ENCODE measurements at places on chromosomes 16 and 17. TPM values are rescaled to one million over a fixed set of nuclear protein-coding genes. Genes with fewer than 3 reads are reported as not detected.
A peak's percentile ranks its signal among the peaks of the same experiment; 100 is the strongest.

- no peaks in the 10 kb centered on the region for H3K27me3 ChIP-seq
- H3K4me1 ChIP-seq, result peaks cover 10% of the 10 kb centered on the region
- peak; percentile 37 for DNase-seq
Observed at GRCh38 chr16:11585460-11586377, 1.0 kb downstream of the LITAF start.

- no peaks in the 10 kb centered on the region for H3K27me3 ChIP-seq
- DNase-seq, result no peak
- no peaks in the 10 kb centered on the region for H3K36me3 ChIP-seq
- peaks cover 8% of the 10 kb centered on the region for H3K4me1 ChIP-seq
- no peak overlapping the region for H3K4me3 ChIP-seq
Observed at GRCh38 chr16:1257561-1258224, 1.8 kb downstream of the TPSD1 start.

GRCh38 chr17:47225911-47226688, 17.0 kb downstream of the MYL4 start:
- H3K36me3 ChIP-seq, result no peaks in the 10 kb centered on the region
- H3K4me1 ChIP-seq, result peaks cover 3% of the 10 kb centered on the region
- no peak for DNase-seq
- H3K27ac ChIP-seq, result peak overlapping the region; percentile 87

GRCh38 chr16:28171816-28172215, 39.9 kb downstream of the XPO6 start:
- no peak for DNase-seq
- no peaks in the 10 kb centered on the region for H3K4me1 ChIP-seq
- H3K27ac ChIP-seq, result no peak overlapping the region
- no peaks in the 10 kb centered on the region for H3K36me3 ChIP-seq
- no peaks in the 10 kb centered on the region for H3K27me3 ChIP-seq

- no peak overlapping the region for H3K4me3 ChIP-seq
- DNase-seq, result no peak
- H3K27ac ChIP-seq, result no peak overlapping the region
- no peaks in the 10 kb centered on the region for H3K4me1 ChIP-seq
Observed at GRCh38 chr16:78133919-78134318, 34.5 kb downstream of the WWOX start.

GRCh38 chr16:78462288-78463208, 363.1 kb downstream of the WWOX start:
- no peak for DNase-seq
- H3K27me3 ChIP-seq, result no peaks in the 10 kb centered on the region
- H3K4me3 ChIP-seq, result no peak overlapping the region

DNA sequence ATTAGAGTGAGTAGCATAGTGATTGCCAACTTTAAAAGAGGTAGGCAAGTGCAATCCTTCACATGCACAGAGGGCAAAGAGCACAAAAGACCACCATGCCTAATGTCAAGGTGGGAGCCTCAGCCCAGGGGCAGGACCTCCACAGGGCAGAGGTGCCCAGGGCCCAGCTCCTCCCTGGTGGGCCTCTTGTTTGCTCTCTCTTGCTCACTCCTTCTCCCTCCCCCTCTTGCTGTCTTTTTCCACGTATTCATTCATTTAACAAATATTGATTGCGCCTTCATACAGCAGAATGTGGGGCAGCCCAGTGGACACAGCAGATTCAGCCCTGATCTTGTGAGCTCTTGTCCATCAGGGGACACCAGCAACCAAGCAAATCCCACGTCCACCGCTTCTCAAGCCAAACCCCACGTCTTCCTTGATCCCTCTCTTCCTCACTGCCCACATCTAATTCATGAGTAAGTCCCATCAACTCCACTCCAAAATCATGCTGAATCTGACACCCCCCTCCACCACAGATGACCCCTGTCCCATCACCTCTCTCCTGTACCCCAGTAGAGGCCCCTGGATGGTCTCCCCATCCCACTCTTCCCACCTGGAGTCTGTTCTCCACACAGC, 44.1 kb upstream of the RPL38 start:
- no peak overlapping the region for H3K27ac ChIP-seq
- H3K27me3 ChIP-seq, result peaks cover 3% of the 10 kb centered on the region
- H3K4me1 ChIP-seq, result no peaks in the 10 kb centered on the region
- no peak for DNase-seq

DNA sequence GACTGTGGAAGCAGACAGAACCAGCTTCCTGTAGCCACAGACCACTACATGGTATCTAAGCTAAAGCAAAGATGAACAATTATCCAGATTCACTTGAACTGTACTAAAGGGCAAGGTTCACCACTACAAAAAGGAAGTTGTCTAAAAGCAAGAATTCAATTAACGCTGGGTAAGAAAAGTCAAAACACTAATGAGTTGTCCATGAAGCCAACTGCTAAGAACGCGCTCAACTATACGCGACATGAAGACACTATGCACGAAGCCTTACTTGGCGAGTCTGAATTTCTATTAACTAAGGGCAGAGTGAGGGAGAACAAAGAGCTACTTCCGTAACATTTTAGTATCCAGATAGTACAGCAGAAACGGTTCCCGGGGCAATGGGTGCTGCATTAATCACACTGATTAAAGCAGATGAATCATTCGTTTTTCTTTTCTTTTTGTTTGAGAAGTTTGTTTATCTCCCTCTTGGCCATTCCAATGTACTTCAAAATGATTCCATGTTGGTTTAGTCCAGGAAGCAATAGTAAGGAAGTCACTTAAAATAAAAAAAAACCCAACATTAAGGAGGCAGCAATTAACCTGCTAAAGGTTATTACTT, 2.8 kb upstream of the RPS15A start:
- no peak for DNase-seq
- H3K27ac ChIP-seq, result no peak overlapping the region
- H3K27me3 ChIP-seq, result no peaks in the 10 kb centered on the region
- H3K36me3 ChIP-seq, result no peaks in the 10 kb centered on the region
- H3K4me1 ChIP-seq, result peaks cover 10% of the 10 kb centered on the region
- no peak overlapping the region for H3K4me3 ChIP-seq

- DNase-seq, result no peak
- no peak within 1 kb of the TSS for H3K27ac ChIP-seq
- peak within 1 kb of the TSS; percentile 50 for H3K4me3 ChIP-seq
- H3K27me3 ChIP-seq, result peaks cover 50% of the 10 kb centered on the region
Observed at GRCh38 chr16:3045758-3046640, at the start of gene MMP25. MMP25 (plus strand) TSS chr16:3046561; CDS start chr16:3046918, 357 bp downstream.

Gene PIK3R6
- under 0.01 TPM for total RNA-seq

- DNase-seq, result no peak
- H3K36me3 ChIP-seq, result no peaks in the 10 kb centered on the region
- H3K27ac ChIP-seq, result no peak overlapping the region
- no peak overlapping the region for H3K4me3 ChIP-seq
Observed at GRCh38 chr17:60618854-60619526, 19.0 kb downstream of the PPM1D start.

Gene PMFBP1
- total RNA-seq, result 1.8 TPM

Gene STAT5A
- 363 TPM for total RNA-seq

DNA sequence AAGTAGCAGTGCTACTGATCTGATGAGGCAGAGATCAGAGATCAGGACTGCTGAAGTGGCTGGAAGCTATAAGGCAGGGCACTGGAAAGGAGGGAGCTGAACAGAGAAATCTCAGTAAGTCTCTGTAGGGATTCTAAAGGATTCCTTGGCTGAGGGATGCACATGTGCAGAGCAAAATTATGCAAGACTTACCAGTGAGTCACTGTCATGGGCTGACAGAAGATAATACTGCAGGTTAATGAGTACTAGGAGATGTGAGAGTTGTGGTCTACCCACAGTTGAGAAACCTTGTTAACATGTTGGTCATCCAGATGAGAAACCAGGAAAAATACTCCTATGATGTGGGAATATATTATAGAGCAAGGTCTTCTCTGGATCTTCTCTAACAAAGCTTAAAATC, 378.1 kb downstream of the HAPSTR1 start:
- DNase-seq, result no peak
- no peak overlapping the region for H3K27ac ChIP-seq
- no peaks in the 10 kb centered on the region for H3K4me1 ChIP-seq
- no peaks in the 10 kb centered on the region for H3K27me3 ChIP-seq
- no peak overlapping the region for H3K4me3 ChIP-seq

Gene LYZL6
- total RNA-seq, result not detected

- peak; percentile 62 for DNase-seq
- H3K4me3 ChIP-seq, result no peak overlapping the region
- H3K27ac ChIP-seq, result no peak overlapping the region
- H3K4me1 ChIP-seq, result no peaks in the 10 kb centered on the region
- H3K36me3 ChIP-seq, result no peaks in the 10 kb centered on the region
- no peaks in the 10 kb centered on the region for H3K27me3 ChIP-seq
Observed at GRCh38 chr17:27651411-27652345, 20.7 kb downstream of the LGALS9 start.

DNA sequence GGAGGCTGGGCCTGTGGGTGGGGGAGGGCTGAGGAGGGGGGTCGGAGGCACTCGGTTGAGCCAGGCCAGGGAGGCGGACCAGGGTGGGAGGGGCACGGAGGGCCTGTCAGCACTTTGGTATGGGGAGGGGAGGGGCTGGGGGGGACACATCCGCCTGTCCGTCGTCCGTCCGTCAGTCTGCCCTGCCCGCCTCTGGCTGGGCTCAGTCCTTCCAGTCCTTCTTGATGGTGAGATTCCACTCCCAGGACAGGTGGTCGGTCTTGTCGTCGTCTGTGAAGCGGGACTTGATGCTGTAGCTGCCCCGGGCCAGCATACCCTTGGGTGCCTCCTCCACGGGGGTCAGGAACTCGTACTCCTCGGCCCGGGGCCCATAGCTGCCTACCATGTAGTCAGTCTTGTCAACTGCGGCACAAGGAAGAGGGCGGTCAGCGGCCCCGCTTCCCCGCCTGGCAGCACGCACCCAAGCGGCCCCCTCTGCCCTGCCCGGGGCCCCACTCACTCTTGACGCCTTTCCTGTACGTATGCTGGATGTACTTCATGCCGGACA, 2.4 kb downstream of the ARHGDIA start:
- H3K27me3 ChIP-seq, result no peaks in the 10 kb centered on the region
- no peaks in the 10 kb centered on the region for H3K36me3 ChIP-seq
- H3K4me3 ChIP-seq, result no peak overlapping the region
- no peak for DNase-seq
- H3K4me1 ChIP-seq, result no peaks in the 10 kb centered on the region
- H3K27ac ChIP-seq, result peak overlapping the region; percentile 97

Gene TEKT3
- not detected for total RNA-seq

DNA sequence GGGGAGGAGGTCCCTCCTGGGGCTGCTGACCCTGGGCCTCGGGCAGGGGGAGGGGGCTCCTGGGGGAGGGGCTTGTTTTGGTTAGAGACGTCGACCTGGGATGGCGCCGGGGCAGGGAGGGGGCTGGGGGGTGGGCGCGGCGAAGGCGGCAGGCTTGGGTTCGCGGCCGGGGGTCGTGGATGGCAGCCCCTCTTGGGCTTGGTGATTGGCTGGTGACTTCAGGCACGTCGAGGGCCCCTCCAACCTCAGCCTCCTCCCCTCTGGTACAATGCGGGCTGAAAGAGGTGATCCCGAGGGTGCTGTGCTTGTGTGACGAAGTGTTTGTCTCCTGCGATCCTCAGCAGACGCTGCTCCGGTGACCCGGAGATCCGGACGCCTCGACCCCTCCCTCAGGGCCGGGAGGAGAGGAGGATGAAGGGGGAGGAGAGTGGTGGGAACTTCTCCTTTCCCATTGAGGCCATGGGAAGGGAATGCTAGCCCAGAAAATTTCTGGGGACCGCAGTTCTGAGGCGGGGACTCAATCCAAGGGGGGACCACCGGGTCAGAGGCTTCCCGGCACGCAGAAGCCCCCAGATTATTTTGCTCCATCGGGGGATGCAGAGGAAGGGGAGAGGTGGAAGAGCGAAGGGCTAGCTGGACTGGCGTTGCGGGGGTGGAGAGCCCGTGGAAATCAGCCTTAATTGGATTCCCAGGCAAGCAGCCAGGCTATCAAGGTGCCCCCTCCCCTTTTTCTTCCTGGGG, 43.9 kb downstream of the RAI1 start:
- DNase-seq, result no peak
- no peaks in the 10 kb centered on the region for H3K36me3 ChIP-seq
- peak overlapping the region; percentile 93 for H3K27ac ChIP-seq
- peak overlapping the region; percentile 39 for H3K4me3 ChIP-seq

GRCh38 chr17:61144137-61144536, 255.5 kb upstream of the TBX2 start:
- no peaks in the 10 kb centered on the region for H3K36me3 ChIP-seq
- H3K4me3 ChIP-seq, result no peak overlapping the region
- no peaks in the 10 kb centered on the region for H3K4me1 ChIP-seq
- H3K27ac ChIP-seq, result no peak overlapping the region
- no peak for DNase-seq
- H3K27me3 ChIP-seq, result no peaks in the 10 kb centered on the region

- peak overlapping the region; percentile 69 for H3K4me3 ChIP-seq
- H3K27me3 ChIP-seq, result no peaks in the 10 kb centered on the region
- DNase-seq, result no peak
- H3K36me3 ChIP-seq, result no peaks in the 10 kb centered on the region
Observed at GRCh38 chr17:29621751-29622194, 939 bp downstream of the CORO6 start.

Gene MRC2
- total RNA-seq, result 28.4 TPM

- no peak for DNase-seq
- peak overlapping the region; percentile 67 for H3K27ac ChIP-seq
- no peaks in the 10 kb centered on the region for H3K36me3 ChIP-seq
- H3K4me3 ChIP-seq, result no peak overlapping the region
- no peaks in the 10 kb centered on the region for H3K27me3 ChIP-seq
Observed at GRCh38 chr17:10754861-10755591, 25.2 kb upstream of the TMEM220 start.

Gene CD300LG
- total RNA-seq, result 17.9 TPM

DNA sequence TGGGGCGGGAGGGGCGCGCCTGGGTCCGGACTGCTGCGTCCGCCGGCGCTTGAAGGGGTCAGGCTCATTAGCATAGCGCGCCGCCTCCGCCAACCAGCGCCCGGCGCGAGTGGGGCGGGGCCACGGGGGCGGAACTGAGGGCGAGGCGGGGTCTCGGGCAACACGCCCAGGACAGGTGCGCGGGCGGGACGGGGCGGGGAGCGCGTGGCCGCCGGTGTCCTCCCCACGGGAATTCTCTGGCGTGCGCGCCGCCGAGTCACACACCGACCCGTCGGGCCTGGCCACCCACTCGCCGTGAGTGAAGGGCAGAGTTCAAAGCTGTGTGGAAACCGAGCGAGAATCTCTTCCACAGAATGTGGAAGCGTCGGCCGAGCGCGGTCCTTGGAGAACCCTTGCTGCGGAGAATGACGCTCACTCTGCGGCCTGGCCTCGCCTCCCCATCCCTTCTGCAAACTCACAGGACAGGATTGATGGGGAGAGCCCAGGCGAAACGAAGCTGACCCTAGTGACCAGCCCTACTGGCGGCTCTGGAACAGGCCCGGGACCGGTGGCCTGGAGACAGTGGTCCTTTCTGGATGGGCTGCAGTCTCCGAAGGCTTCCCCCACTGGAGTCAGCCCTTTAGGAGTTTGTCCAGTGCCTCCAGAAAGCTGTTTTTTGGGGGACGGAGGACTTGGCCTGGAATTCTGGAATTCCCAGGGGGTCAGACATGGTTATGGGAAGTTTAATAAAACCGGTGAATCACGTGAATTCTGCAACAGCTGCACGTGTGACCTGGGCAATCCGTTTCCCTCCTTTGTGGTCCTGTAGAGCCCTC, at the start of gene SNAI3:
TSS of gene SNAI3 (minus strand) at position 69 of the 815 bp plus-strand sequence. CDS start 101 bp downstream, outside the sequence.
- peak; percentile 86 for DNase-seq
- no peak within 1 kb of the TSS for H3K27ac ChIP-seq
- peaks cover 22% of the 10 kb centered on the region for H3K27me3 ChIP-seq
- H3K36me3 ChIP-seq, result no peaks in the 10 kb centered on the region
- peak within 1 kb of the TSS; percentile 43 for H3K4me3 ChIP-seq

Gene HS3ST3B1
- 2.8 TPM for total RNA-seq

- DNase-seq, result no peak
- peaks cover 3% of the 10 kb centered on the region for H3K4me1 ChIP-seq
Observed at GRCh38 chr17:47225436-47225858, 16.3 kb downstream of the MYL4 start.

- H3K27me3 ChIP-seq, result no peaks in the 10 kb centered on the region
- peak; percentile 22 for DNase-seq
- H3K36me3 ChIP-seq, result no peaks in the 10 kb centered on the region
- no peak overlapping the region for H3K27ac ChIP-seq
- no peak overlapping the region for H3K4me3 ChIP-seq
Observed at GRCh38 chr16:81928975-81929374, 82.3 kb downstream of the SDR42E1 start.

Gene PFAS
- 18.7 TPM for total RNA-seq

Measured in breast epithelium (tissue), 4 donors.